Activated T-helper 1 cell treated with anti-CD3 and anti-CD28 coated beads, Interleukin-12 subunit alpha, Interleukin-12 subunit beta, Interleukin-2, Interleukin-4 antibody, amounts not matched to agents 30 ng/mL and 10 ng/mL and 1 ng/mL, durations not matched to agents 14 hours and 24 hours and 36 hours (primary cell): ENCODE measurements at places on chromosomes 12 and 14. TPM values are rescaled to one million over a fixed set of nuclear protein-coding genes. Genes with fewer than 3 reads are reported as not detected.

Gene SLC7A8
- total RNA-seq: not detected in 2 replicates

Gene SLC39A5
- total RNA-seq: 0.54 and 1.4 TPM in 2 replicates

Gene DCN
- not detected in 2 replicates for total RNA-seq

Gene RNASE4
- total RNA-seq: 0.34 and 0.39 TPM in 2 replicates

Gene DHRS4
- 13.9 and 18.4 TPM in 2 replicates for total RNA-seq

Gene AMIGO2
- total RNA-seq: 11.6 and 12.5 TPM in 2 replicates
